ENCODE measurements at places on chromosomes 3 and 15.

DNA sequence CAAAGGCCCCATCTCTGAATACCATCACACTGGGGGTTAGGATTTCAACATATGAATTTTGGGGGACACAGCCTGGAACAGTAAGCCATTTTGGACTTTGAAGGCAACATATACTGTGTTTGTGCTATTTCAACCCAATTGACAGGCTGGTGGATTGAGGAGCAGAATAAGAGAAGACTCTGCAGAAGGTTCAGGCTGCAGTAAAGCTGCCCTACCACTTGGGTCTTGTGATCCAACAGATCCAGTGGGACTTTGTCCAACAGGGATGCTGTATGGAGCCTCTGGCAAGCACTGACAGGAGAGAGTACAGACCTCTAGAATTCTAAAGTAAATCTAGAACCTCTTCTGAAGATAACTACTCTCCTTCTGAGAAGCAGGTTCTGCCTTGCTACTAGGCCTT is 1.1 kb upstream of the BCL2L10 start:
- no peak for DNase-seq

DNA sequence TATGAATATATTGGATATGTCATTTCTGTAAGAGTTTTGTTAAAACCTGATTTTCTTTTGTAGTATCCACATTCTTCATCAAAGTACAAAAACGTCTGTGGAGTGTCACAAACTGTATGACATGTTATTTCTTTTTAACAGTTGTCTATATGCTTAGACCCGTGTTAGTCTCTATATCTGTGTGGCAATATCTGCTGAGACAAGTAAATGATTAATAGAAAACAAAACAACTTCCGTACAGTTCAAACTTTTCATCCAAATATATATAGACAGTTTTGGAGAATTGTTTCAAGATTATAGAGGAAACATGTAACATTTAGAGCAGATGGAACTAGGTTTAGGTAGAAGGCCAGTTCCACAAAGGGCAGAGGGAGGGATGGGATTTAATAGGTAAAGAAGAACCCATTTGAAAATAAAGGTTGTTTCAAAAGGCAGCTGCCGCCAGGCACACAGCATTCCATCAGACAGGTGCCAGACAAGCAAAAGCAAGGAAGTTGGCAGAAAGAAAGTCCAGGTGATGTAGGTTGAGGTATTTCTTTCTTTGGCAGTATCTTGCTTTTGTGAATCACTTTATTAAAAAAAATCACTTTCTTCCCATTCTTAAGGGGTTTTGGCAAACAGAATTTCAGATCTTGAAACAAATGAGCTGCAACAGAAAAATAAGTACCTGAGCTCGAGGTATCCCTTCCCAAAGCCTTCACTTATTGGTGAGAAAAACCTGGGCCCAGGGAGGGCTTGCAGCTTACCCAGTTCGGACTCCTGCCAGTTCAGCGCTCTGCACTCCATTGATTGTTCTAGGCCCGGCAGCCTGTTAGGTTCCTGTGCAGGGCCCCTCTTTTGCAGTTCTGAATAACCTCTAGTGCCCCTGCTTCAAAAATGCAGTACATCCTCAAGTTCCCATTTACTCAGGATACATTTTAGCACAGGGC is 49.0 kb downstream of the LRRN1 start:
- DNase-seq = no peak

DNA sequence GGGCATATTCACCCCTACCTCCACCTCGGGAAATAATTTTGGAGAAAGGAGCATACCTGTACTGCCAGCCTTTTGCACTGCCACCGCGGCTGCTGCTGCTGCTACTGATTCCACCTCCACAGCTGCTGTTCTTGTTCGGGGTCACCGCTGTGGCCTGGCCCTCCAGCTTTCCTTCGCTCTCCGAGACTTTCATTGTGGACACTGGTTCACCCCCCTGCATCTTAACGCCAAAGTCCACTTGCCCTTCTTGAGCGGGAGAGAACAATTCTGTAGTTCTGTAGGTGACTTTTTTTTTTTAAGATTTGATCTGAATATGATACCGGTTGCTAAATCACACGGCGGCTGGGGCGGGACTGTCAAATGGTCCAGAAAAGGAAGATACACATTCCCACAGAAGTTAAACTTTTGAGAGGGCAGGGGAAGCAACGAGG is 701 bp downstream of the OSBPL11 start:
- DNase-seq = no peak

DNA sequence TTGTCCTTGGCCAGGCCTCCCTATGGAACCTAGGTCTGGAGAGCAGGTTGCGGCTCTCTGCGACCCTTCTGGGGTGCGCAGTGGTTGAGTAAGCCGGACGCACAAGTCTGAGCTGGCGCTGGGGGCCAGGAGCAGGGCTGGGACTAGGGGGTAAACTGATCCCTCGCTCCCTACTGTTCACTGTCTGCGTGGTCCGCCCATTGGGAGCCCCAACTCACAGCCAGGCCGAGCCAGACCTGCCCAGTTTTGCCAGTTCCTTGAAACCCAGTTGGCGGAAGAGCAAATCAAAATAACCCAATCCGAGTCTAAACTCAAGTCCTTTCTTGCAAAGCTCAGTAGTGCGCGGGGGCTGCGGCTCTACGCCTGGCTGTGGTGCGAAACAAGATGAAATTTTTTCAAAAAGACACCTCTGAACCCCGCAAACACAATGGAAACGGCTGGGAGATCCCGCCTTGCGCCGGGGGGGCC is 17.5 kb downstream of the RGMA start:
- no peak for DNase-seq

GRCh38 chr3:19149368-19149767 is 1.1 kb downstream of the KCNH8 start:
- peak; percentile 3 for DNase-seq

DNA sequence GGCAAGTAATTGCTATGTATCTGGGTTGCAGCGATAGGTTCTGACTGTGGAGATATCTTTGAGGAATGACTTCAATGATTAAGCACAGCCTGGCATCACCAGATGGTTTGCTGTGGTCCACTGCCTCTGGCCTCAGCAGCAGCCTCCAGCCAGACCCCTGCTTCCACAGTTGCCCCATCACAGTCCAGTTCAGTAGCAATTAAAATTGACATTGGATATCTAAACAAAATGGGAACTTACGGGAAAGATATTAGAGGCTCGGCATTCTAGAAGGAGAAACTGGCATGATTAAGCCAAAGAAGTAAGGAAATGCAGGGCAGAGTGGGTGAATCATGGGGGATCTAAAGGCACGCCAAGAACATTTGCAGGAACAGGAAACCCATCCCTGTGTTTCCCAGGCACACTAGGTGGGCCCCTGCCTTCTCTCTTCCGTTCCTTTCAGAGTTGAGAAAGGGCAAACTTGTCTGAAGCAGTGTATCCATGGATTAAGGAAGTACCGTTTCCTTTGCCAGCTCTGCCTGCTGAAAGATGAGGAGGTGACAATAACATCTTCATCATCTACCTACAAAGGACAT is 36.3 kb upstream of the SH3BP5 start:
- DNase-seq = no peak

DNA sequence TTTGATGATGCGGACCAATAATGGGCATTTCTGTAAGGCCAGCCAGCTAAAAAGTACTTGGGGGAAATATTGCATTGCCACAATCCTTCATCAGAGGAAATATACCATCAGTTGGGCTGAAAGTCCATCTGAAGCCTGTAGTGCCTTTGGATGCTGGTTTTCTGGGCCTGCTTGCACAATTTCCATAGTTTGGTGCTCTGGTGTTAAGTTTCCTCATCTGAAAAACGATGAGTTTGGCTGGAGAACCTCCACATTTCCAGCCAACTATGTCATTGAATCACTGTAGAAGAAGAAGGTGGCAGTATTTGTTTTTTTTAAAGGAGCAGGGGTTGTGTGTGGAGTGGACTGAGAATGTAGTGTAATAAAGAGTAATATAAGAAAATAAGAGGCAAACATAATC is 10.1 kb downstream of the CCNB2 start:
- DNase-seq = no peak

DNA sequence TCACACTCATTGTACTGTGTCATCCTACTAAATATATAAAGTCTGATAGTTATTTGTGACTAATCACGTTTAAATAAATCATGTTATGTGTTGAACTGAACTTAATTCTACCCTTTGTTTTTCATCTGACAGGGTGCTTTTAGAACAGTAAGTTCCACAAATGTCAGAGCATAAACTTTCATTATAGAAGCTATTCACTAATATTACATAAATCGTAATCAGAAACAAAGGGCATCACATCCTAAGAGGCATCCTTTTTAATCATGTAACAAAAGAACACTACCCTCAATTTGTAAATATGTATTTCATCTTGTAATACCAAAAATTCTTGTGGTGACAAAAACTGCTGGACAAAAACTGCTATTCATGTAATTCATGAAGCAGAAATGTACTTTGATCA is 50.8 kb downstream of the KCNH8 start:
- DNase-seq = no peak
